GM23248 (cell line): ENCODE measurements at places on chromosomes 6 and 20. TPM values are rescaled to one million over a fixed set of nuclear protein-coding genes. Genes with fewer than 3 reads are reported as not detected.

GRCh38 chr6:24991810-24992467 is 56.2 kb upstream of the RIPOR2 start:
- no peaks in the 10 kb centered on the region for H3K4me1 ChIP-seq
- H3K36me3 ChIP-seq: 0 out of 2 replicates have a peak, but pooled peaks cover 3% of the 10 kb centered on the region
- no peak overlapping the region for H3K27ac ChIP-seq
- no peaks in the 10 kb centered on the region for H3K27me3 ChIP-seq

- peaks cover 24% of the 10 kb centered on the region for H3K27me3 ChIP-seq
- no peaks in the 10 kb centered on the region for H3K36me3 ChIP-seq
- 0 out of 2 replicates have a peak overlapping the region, but pooled peaks have one; percentile 4 for H3K4me3 ChIP-seq
- no peak overlapping the region for H3K27ac ChIP-seq
- no peaks in the 10 kb centered on the region; the same call in 1 of the 2 replicates for H3K4me1 ChIP-seq
- DNase-seq: peak; percentile 89
Measured at GRCh38 chr6:30942338-30943060, 1.7 kb downstream of the MUCL3 start.

BANF2 gene
- not detected in 2 replicates for total RNA-seq

DNA sequence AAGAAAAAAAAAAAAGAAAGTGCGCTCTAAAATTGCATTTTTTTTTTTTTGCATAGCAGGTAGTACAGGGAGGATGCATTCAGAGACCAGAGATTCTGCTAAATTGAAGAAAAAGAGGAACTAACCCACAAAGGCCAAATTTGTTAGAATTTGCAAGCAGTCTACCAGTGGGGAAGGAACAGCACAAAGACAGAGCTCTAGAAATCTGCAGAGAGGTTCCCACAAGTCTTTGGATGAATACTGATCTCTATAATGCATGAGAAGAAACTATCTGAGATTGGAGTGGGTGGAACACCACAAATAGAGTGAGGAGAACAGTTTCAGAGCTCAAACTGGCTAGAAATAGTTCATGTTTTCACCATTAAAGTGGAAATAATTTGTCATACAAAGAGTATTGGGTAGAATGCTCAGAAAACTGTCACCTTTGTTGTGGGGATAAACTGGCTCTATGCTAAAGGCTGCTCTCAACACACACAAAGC is 79.6 kb upstream of the AHI1 start:
- no peaks in the 10 kb centered on the region for H3K27me3 ChIP-seq
- no peak overlapping the region for H3K27ac ChIP-seq
- H3K4me3 ChIP-seq: no peak overlapping the region
- no peak for DNase-seq

- H3K4me3 ChIP-seq: no peak overlapping the region
- no peaks in the 10 kb centered on the region for H3K4me1 ChIP-seq
- H3K36me3 ChIP-seq: no peaks in the 10 kb centered on the region
- no peaks in the 10 kb centered on the region for H3K27me3 ChIP-seq
Measured at GRCh38 chr6:15073344-15073789, 172.5 kb upstream of the JARID2 start.

LAMA2 gene
- 31.1 and 33.6 TPM in 2 replicates for total RNA-seq

COMMD7 gene
- total RNA-seq: 32.0 and 37.0 TPM in 2 replicates

SIRPD gene
- total RNA-seq: not detected in 2 replicates

DNA sequence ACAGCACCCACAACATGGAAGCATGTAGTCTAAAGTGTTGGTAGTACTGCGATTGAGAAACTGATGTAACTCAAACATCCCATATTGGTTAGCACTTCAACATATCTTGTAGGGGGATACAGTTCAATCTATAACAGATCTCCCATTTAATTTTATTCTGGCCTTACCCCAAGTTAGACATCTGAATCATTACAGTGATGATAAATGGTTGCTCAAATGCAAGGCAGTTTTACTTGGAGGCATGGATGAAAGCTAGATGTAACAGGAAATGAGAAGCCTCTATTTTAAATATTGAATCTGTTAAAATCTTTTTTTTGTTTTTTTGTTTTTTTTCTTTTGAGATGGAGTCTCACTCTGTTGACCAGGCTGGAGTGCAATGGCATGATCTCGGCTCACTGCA is 44.2 kb upstream of the FAM50B start:
- H3K36me3 ChIP-seq: no peaks in the 10 kb centered on the region
- no peaks in the 10 kb centered on the region for H3K27me3 ChIP-seq
- no peak overlapping the region for H3K4me3 ChIP-seq

DNA sequence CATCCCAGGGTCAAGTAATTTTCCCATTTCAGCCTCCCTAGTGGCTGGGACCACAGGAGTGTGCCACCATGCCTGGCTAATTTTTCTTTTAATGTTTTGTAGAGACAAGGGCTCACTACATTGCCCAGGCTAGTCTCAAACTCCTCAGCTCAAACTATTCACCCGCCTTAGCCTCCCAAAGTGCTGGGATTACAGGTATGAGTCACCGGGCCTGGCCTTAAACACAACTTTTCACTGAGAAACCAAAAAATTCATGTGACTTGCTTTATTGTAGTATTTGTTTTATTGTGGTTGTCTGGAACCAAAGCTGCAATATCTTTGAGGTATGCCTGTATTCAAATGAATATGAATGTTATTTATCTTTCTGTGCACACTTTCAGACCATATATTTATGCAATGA is 72.2 kb downstream of the RWDD2A start:
- H3K27me3 ChIP-seq: no peaks in the 10 kb centered on the region; the same call in 1 of the 2 replicates
- DNase-seq: peak; percentile 45
- no peaks in the 10 kb centered on the region for H3K36me3 ChIP-seq
- no peaks in the 10 kb centered on the region for H3K4me1 ChIP-seq
- no peak overlapping the region for H3K27ac ChIP-seq

GRCh38 chr6:105920071-105920470 is 166.1 kb upstream of the PRDM1 start:
- H3K36me3 ChIP-seq: no peaks in the 10 kb centered on the region
- no peaks in the 10 kb centered on the region for H3K27me3 ChIP-seq
- H3K27ac ChIP-seq: no peak overlapping the region
- no peak for DNase-seq
